ENCODE measurements at places on chromosomes 7 and 10.

DNA sequence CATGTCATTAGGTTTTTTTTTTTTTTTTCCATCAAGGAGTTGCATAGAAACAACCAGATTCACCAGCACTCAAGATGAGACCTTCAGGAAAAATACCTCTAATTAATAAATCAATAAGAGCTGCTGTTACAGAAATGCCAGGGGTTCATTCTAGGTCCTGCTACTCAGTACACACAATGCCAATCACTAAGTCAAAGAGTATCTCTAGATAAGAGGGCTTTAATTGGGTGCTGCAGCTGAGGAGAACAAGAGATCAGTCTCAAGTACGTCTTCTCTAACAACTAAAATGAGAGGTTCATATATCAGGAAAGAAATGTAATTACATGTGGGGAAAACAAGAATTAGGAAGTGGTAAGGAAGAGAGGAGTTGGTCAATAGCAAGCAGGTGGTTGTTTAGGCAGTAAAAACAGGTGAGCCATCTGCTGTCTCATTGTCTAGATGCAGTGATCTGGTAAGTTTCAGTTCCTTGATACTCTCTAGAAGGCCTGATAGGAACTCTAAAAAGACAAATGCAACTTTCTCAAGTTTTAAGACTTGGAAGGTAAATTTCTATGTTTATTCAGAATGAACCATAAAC lies 272.9 kb upstream of the ZWINT start:
- DNase-seq = no peak

DNA sequence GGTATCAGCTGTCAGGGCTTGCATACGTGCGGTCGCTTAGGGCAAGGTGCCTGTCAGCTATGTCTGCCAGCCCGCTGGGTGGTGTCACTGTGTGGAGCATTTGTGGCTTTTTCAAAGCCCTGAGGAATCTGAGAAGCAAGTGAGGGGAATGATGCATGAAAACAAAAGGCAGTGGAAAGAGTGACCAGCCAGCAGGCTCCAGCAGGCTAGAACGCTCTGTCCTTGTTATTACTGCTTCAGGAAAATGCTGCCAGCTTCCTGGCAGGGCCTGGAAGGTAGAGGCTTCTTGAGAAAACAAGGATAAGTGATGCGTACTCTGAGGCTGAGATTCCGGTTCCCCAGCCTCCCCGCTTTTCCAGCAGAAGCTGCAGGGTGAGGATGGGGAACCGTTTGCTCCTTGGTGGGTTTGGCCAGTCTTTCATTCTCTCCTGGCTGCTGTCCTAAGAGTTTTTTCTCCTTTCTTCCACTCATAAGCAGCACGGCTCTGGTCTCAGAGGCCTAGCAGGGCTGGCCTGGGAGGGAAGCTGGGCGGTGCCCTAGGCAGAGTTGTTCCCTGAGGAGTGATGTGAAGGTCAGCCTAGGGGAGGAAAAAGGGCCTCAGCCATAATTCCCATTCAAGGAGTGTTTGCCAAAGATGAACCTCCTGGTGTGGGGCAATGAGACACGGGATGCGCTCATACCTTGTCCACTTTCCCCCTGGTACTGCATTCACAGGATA lies 42.8 kb upstream of the MKLN1 start:
- no peak for DNase-seq

- no peak for DNase-seq
Measured at GRCh38 chr10:4127518-4128315, 342.7 kb upstream of the KLF6 start.

DNA sequence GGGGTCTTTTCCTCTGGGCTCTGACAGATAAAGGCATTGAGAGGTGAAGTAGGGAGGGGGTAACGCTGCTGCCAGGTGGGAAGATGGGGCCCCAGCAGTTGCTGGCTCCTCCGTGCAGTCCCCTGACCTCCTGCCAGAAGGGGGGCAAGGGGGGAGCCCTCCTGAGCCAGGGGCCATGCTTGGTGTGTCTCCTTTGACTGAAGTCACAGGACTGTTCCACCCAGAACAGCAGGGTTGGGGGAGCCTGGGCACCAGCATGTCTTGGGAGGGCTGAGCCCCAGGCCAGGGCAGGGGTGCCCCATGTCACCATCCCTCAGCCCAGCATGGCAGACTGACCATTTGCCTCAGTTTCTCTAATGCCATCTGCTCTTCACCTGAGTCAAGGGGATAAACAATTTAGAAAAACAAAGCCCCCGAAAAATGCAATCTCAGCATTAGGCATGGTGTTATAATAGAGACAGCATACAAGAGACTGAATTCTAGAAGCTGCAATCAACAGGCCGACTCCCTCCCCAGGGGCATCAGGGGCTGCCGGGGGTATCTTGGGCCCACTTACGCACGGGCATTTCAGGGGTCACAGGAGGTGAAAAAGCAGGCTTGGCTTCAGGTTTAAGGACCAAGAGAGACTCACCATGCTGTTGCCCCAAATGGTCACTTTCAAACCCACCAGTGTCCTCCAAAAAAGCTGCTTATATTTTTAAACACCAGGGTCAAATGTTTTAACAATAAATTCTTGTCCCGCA lies 108.6 kb upstream of the GPR26 start:
- peak; percentile 32 for DNase-seq

GRCh38 chr10:124378271-124378670 lies 40.5 kb downstream of the OAT start:
- DNase-seq = no peak

DNA sequence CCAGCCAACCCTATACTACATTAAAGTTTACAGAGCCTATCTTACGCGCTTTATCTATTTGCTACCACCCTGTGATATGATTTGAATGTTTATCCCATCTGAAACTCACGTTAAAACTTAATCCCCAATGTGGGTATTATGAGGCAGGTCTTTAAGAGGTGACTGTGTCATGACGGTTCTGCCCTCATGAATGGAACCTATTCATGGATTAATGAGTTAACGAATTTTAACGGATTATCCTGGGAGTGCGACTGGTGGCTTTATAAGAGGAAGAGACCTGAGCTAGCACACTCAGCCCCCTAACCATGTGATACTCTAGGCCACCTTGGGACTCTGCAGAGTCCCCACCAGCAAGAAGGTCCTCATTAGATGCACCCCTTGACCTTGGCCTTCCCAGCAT lies 37.8 kb downstream of the SRPK2 start:
- no peak for DNase-seq

DNA sequence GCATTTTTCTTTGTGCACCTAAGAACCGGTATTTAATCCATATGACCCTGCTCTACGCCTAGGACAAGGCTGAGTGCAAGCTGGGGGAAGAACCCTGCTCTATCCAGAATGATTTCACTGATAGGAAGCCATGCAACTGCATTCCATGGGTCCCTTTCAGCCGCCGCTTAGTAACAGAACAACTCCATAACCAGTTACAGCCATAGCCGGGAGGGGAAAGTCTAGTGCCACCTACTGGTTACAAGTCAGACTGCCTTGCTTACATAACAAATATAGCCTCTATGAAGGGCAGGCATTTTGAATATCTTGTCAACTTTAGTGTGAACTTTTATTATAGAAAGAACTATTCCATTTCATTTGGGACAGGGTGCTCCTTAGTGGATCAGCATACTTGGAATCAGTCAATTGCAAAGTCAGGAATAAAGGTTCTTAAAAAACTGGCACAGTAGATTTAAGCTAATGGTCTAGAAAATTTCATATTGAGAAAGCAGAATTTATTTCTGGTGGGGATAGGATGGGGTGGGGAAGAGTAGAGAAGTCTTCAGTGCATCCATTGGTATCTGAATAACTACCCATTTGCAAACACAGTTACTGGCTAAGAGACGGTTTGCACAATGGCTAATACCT lies 521.7 kb downstream of the ADRA2A start:
- DNase-seq = peak; percentile 56

GRCh38 chr10:88473989-88474883 lies 108.9 kb downstream of the RNLS start:
- no peak for DNase-seq

DNA sequence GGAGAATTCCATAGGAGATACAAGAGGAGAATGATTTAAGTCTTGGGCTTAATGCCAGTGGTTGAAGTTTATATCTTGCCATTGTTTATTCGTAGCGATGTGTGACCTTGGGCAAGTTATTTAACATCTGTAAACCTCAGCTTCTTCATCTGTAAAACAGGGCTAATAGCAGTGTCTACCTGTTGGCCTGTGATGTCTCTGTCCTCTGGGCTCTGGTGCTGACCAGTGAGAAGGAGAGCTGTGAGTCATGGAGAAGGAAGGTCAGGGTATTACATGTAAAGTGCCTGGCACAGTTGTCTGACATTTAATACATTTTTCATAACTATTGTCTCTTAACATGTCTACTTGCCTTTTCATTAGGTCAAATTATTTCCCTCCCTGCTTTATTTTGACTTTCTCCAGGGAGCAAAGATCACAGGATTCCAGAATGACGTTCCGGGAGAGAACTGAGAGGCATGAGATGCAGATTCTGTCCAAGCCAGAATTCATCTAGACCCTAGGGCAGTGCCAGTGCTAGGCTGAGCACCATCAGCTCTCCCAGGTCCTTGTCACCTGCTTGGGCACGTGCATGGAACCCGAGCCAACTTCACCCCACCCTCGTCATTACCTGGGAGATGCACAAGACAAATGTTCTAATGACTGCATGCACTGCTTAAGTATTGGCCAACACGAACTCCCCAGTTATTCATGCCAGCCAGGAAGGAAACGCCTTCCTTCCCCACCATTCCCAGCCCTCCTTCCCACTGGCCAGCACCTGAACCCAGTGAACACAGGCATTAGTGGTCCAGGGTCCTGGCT lies 187.9 kb downstream of the DPY19L1 start:
- DNase-seq = no peak

GRCh38 chr7:115911465-115911864 lies 119.1 kb downstream of the TFEC start:
- no peak for DNase-seq

DNA sequence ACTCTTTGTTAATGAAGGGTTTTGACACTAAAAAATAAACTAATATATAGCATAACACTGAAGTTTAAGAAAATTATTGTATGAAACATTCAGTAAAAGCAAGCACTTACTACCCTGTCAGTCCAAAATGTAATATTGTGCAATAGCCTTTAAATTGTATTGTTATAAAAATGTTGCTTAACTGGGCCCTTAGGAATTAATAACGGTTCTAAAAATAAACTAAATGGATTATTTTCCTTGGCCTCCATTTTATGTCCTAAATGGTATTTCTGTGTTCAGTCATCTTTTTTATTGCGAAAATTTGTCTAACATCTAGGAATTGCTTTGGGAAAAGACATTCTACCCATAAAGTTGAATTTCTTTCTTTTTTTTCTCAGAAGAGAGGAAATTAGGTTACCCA lies 49.0 kb upstream of the ABI1 start:
- DNase-seq = no peak

DNA sequence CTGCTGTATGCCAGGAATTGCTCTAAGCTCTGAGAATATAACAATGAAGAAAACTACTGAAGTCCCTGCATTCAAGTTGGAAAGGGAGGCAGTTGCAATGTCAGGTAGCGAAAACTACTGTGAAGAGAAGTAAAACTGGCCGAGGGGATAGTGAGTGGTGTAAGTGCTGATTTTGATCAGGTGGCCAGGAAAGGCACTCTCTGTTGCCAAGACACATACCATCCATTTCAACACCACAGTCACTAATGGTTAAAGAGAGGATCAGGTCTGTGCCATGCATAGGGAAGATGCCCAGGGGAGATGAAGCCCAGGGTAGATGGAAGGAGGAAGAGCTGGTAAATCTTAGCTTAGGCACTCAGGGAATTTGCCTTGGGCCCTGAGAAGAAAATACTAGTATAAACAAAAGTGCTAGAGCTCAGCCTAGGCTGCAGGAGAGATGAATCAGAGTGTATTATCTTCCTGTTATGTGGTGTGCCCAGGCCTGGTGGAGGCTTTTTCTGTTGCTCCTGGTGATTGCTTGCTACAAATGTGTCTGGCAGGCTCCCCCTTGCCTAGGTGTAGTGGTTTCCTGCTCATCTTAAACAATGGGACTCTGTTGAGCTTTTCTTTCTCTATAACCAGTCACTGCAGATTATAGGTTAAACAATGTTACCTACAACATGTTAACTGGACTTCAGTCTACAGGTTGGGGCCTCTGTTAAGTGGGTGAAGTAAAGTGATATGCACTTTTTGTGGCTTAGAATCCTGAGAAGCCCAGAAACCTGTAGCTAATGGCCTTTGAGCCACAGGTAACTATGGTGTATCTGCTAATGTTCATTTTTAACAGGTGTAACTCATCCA lies 125.5 kb downstream of the LRRC4 start:
- DNase-seq = no peak

- no peak for DNase-seq
Measured at GRCh38 chr10:121655254-121656144, 57.3 kb upstream of the FGFR2 start.

DNA sequence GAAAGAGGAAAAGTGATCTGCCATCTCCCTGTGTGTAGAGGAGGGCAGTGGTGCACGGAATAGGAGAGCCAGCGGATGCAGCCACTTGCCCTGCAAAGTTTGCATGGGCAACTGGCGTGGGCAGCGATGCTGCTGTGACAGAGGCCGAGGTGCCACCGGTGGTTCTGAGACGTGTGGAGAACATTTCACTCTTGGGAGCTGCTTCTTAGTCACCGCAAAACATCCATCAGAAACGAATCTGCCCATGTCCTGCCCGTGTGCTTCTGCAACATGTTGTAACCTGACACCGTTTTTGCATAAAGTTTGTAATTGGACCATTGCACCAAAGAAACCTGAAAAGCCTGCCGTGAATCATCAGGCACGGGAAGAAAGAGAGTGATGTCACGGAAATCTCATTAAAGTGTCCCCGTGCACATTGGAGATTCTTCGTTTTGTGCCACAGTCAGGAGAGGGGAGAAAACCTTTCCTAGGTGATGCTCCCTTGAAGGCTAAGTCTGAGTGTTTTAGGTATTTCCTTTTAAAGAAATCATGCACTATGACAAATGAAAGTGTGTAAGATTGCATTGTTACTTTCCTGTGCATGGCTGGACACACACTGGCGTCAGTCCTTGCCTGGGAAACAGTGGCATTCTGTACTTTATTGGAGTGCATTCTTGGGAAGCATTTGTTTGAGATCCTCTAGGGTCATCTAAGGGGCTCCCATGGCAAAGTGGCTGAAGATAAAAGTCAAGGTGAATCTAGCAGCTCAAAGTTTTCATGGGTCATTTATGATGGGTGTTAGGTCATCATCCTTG lies 302.6 kb downstream of the KLF6 start:
- no peak for DNase-seq

GRCh38 chr7:77823787-77824186 lies 25.2 kb downstream of the PHTF2 start:
- no peak for DNase-seq

DNA sequence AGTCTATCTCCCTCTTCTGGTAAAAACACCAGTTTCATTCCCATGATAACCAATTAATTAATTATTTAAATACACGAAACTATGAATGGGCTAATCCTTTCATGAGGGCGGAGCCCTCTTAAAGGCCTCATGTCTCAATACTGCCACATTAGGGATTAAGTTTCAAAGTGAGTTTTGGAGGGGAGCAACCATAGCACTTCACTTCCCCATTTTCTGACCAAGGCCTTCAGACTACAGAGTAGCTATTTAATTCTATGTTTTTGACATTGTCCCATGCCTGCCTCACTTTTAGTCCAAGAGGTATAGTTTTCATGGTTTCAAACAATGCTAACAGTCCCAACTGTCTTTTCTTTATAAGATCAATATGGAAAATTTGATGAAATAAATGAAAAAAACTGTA lies 618.6 kb downstream of the ZWINT start:
- no peak for DNase-seq

All from stimulated activated effector memory CD8-positive, alpha-beta T cell treated with anti-CD3 and anti-CD28 coated beads, Interleukin-12 subunit alpha, Interleukin-12 subunit beta, amount 100 ng/mL, for 72 hours (primary cell).